ENCODE measurements at places on chromosomes 3 and 15.

GRCh38 chr3:52299247-52299878, 11.7 kb downstream of the GLYCTK start:
- no peak for DNase-seq

DNA sequence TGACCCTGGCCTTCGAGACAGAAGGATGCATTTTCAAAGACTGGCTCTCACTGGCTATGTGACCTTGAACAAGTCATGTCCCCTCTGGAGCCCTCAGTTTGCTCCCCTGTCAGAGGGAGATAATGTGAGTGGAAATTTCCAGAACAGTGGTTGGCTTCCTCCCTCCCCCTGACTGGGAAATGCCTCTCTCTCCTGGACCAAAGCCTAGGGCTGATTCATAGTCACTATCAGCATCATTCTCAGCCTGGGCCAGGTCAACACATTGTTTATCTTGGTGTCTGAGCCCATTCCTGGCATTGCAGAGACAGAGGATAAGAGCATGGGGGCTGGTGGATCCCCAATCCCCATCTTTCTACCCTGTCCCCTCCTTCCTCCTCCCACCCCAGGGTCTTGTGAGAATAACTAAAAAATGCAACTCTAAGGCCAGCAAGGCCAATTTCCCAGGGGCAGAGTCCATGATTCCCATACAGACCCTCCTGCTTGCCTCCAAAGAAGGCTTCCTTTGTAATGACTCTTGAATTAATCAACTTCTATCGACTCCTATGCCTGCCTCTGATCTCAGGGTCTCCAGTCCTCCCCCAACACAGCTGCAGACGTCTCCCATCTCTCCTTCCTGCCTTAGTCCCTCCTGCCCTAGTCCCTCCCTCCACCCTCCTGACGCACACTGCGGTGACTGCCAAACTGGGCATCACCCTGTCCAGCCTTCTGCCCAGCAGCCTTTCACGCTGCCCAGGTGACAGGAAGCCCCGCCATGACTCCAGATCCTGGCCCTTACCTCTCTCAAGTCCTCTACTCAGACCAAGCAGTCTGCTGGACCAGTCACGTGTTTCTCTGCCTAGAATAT, 35.4 kb upstream of the CORO2B start:
- no peak for DNase-seq

GRCh38 chr3:45499529-45499928, 95.0 kb upstream of the LIMD1 start:
- DNase-seq = no peak

DNA sequence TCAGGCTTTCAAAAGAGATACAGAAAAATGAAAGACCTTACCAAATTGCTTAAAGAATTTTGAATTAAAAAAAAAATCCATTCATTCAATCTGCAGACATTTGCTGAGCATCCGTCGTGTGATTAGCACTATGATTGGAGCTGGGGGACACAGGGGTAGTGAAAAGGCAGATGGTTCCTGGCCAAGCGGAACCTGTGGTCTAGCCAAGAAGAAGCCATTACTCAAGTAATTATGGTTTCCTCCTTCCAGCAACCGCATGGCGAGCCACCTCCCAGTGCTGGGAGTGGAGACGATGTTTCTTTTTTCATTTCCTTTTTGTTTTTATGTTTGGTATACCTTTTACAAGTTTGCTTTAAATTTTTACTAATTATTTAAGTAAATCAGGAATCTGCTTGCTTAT, 140.2 kb downstream of the CACNA2D3 start:
- no peak for DNase-seq

GRCh38 chr3:16372362-16373292, 107.6 kb downstream of the OXNAD1 start:
- no peak for DNase-seq

GRCh38 chr3:111650378-111651275, 55.5 kb upstream of the ZBED2 start:
- no peak for DNase-seq

GRCh38 chr15:40115670-40116093, 7.0 kb upstream of the BMF start:
- peak; percentile 61 for DNase-seq

GRCh38 chr15:23869396-23869795, 182.3 kb upstream of the NDN start:
- DNase-seq = no peak

DNA sequence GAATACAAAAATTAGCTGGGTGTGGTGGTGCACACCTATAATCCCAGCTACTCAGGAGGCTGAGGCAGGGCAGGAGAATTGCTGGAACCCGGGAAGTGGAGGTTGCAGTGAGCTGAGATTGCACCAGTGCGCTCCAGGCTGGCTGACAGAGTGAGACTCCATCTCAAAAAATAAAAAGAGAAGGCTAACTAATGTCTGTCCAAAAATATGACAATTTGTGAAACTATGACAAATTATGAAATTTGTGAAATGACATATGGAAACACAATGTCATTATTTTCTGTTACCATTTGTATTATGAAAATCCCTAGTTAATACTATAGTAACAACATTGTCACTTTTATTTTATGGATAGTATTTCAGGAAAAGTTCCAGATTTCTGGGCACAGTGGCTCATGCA, 1306.3 kb upstream of the EPHA6 start:
- no peak for DNase-seq

GRCh38 chr15:53000409-53000808, 210.3 kb upstream of the ONECUT1 start:
- DNase-seq = no peak

GRCh38 chr15:45616901-45617323, 17.9 kb upstream of the SQOR start:
- no peak for DNase-seq
